Trophoblast cell (in vitro differentiated cells and primary cell): ENCODE measurements at places on chromosomes 2 and 18.

- no peak for DNase-seq
Observed at GRCh38 chr2:219252900-219253752, at the start of gene TUBA4B. TUBA4B (plus strand) TSS chr2:219253243; CDS start chr2:219253408, 165 bp downstream.

- DNase-seq, result no peak
Observed at GRCh38 chr2:45452866-45453265, 158.2 kb downstream of the SRBD1 start.

DNA sequence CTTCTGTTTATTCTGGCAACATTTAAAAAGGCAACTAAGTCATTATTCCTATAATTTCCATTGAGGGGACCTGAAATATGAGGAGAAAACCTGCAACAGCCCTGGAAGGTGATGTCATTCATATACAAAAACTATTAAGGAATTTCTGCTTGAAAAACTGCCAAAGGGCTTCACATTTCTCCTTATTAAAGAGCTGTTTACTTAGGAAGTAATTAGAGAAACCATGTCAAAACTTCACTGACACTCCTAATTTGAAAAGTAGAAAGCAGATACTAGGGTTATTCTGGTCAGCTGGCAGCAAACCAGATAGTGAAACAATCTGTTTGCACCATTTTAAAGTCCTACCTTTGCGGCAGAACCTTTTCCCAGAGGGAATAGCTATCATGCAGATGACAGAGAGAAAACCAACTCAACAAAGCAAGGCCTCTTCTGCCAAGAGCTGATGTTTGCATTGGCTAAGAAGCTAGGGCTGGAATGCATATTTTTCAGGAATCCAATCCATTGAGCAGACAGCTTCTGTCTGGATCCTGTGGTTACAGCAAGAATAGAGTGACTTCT is 592.2 kb upstream of the SYT4 start:
- no peak for DNase-seq

DNA sequence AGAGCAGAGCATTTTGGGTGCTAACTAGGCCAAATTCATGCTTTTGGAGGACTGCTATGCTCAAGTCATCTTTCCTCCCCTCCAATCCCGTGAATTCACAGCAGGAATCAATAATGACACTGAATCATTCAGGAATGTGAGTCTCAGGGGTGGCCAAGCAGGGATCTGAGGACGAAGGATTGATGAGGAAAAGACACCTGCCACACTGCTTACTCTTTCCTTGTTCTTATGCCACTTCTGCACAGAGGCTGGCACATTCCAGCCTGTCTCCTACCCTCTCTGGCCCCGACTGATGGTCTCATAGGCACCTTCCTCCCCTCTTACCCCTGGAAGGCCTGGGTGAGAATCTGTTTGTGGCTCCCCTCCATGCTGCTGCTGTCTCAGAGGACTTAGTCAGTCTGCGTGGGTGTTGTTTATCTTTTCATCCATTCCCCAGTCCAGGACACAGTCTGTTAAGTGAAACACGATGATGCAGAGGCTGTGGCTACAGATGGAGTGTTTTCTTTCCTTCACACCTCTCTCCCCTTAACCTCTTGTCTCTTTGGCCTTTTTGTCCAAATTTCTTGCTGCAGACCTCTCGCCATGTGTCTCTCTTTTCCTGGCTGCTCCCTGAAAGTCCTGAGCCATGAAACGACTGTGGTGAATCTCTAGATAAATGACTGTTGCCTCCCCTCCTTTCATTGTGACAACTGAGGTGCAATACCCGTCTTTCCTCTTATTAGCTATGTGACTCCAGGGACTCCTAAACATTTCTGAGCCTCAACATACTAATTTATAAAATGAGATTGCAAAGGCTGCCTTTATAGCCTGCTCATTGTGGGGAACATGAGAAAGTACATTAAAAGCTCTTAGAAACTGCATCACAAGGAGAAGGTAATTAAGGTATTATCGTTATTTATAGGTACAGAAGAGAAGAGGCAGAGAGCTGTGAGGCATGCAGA is 86.9 kb downstream of the RDH14 start:
- no peak for DNase-seq

DNA sequence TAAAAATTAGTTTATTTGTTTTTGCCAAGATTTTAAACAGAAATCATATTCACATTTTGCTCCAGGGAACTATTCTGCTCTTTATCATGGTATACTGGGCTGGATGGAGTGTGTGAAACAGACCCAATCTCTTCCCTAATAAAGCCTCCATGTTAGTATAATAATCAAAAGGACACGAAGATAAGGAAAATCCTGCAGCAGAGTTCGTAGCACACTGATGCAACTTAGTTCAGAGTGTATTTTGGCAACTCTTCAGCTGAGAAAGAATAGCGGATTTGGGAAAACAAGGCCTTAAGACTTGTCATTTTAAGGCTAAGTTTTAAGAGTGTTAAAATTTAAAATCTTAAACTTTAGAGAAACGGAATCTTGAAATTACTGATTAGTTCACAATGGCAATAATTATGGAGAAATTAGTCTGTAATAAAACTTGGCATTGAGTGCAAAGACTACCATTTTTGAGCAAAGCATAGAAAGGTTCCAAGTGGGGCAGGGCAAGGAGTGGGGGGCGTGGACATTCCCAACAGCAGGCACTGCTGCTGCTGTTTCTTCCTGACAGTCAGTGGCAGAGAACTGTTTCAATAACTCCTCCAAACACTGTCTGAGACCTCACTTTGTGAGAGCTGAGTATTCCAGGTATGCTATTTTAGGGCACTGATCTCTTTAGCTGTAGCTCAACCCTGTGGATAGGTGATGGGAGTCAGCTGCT is 225.0 kb downstream of the HRH4 start:
- DNase-seq, result no peak

DNA sequence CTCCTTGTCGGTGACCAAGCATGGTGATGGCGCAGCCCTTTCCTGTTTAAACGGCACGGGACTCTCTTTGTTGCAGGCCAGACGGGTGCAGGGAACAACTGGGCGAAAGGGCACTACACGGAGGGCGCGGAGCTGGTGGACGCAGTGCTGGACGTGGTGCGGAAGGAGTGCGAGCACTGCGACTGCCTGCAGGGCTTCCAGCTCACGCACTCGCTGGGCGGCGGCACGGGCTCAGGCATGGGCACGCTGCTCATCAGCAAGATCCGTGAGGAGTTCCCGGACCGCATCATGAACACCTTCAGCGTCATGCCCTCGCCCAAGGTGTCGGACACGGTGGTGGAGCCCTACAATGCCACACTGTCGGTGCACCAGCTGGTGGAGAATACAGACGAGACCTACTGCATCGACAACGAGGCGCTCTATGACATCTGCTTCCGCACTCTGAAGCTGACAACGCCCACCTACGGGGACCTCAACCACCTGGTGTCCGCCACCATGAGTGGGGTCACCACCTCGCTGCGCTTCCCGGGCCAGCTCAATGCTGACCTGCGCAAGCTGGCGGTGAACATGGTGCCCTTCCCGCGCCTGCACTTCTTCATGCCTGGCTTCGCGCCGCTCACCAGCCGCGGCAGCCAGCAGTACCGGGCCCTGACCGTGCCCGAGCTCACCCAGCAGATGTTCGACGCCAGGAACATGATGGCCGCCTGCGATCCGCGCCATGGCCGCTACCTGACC is 17.1 kb downstream of the TUBB6 start:
- DNase-seq, result no peak

- peak; percentile 48 for DNase-seq
Observed at GRCh38 chr2:172551271-172551670, 4.6 kb upstream of the PDK1 start.

DNA sequence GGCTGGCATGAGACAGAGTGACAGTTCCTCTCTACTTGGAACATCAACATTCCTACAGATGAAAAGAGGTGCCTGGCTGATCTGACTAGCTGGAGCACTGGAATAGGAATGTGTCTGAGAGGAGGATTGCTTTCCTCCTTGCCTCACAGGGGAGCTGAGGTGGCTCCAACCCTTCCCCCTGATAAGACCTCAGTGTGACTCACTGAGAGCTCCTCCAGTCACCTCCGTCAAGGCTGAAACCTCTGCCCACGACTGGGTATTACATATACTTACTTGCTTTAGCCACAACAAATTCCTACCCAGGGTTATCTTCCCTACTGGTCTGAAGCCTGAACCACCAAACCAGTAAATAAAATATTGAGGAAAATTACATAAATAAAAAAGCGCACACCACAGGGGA is 342.7 kb upstream of the REG3G start:
- DNase-seq, result no peak
